ENCODE measurements at places on chromosomes 1 and 21. TPM values are rescaled to one million over a fixed set of nuclear protein-coding genes. Genes with fewer than 3 reads are reported as not detected.

- no peaks in the 10 kb centered on the region for H3K27me3 ChIP-seq
- no peaks in the 10 kb centered on the region for H3K36me3 ChIP-seq
- H3K27ac ChIP-seq: no peak overlapping the region
- H3K4me1 ChIP-seq: no peaks in the 10 kb centered on the region
Measured at GRCh38 chr1:4526747-4527146, 127.7 kb upstream of the AJAP1 start.

GRCh38 chr1:196577386-196577785 lies 30.9 kb downstream of the KCNT2 start:
- H3K36me3 ChIP-seq: no peaks in the 10 kb centered on the region
- no peak overlapping the region for H3K27ac ChIP-seq
- DNase-seq: no peak
- no peaks in the 10 kb centered on the region for H3K27me3 ChIP-seq

DNA sequence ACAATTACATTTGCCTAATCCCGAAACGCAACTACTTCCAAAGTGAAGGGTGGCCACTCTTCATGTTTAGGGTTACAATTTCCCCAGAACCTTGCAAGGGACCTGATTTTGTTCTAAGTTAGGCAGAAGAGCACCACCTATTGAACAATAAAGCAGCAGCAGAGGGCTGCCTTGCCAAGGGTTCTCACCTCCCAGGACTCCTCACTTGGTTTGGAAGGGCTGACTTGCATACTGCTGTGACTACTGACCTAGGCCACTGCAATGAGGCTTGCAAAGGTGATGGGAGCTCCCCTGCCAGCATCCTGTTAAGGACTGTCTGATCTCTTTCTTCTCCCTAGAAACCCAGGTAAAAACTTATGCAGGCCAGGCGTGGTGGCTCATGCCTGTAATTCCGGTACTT lies 14.2 kb downstream of the MTOR start:
- no peak for DNase-seq
- H3K4me1 ChIP-seq: no peaks in the 10 kb centered on the region
- H3K36me3 ChIP-seq: peaks cover 70% of the 10 kb centered on the region
- H3K4me3 ChIP-seq: no peak overlapping the region

- no peak overlapping the region for H3K27ac ChIP-seq
- H3K27me3 ChIP-seq: no peaks in the 10 kb centered on the region
- H3K4me3 ChIP-seq: no peak overlapping the region
- DNase-seq: no peak
Measured at GRCh38 chr1:54248966-54249365, 49.0 kb downstream of the MRPL37 start.

The IQGAP3 gene
- total RNA-seq: 0.29 TPM

The HSF2BP gene
- 0.61 TPM for total RNA-seq

All from activated B cell treated with CpG ODN at 0.5 μM for 24 hours (primary cell).